ENCODE measurements at places on chromosomes 3 and 15.

- no peak for DNase-seq
Measured at GRCh38 chr3:113079218-113079961, 88.6 kb downstream of the GTPBP8 start.

DNA sequence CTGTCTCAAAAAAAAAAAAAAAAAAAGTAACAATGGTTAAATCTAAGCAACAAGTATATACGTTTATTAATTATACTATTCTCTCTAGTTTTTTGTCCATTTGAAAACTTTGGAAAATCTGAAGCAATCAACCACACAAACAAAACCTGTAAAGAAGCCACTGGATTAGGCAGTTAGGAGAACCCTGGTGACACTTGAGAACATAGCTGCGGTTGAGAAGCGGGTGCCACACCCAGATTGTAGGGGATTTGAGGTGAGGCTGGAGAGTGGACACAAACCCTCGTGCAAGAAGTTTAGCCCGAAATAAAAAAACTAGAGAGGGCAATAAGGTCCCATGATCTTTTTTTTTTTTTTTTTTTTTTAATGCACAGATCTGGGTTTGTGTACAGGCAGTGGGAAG lies 25.9 kb upstream of the ZBTB38 start:
- DNase-seq, result no peak

DNA sequence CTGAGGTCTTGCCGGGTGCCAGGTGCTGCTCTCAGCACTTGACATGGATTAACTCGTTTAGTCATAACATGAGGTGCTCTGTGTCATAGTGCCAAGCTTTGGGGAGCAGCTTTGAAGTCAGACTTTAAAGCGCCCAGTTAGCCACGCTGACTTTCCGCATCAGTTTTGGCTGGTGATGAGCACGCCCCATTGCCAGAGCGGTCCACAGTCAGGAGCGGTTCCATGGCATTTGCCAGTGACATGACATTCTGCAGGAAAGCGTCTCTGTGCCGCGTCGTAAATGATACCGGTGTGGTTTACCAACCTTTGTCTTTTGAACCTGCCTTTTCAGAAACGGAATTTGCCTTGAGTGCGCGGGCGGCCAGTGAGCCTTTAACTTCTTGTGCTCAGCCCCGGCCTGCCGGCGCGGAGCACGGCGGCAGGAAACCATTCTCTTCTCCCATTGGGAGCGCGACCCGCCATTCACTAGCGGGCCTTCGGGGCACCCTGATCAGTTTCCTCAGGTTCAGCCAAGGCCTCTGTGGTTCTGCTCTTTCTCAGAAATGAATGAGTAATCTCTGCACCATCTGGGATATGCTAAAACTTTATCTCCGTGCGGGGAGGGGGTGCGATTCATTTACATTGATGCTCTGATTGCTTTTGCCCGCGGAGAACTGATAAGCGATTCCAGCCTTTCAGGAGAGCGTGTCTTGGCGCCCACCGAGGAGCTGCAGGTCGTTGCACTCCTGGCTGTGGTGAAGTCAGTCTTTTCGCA lies 1.7 kb upstream of the SLC2A2 start:
- DNase-seq, result peak; percentile 60

DNA sequence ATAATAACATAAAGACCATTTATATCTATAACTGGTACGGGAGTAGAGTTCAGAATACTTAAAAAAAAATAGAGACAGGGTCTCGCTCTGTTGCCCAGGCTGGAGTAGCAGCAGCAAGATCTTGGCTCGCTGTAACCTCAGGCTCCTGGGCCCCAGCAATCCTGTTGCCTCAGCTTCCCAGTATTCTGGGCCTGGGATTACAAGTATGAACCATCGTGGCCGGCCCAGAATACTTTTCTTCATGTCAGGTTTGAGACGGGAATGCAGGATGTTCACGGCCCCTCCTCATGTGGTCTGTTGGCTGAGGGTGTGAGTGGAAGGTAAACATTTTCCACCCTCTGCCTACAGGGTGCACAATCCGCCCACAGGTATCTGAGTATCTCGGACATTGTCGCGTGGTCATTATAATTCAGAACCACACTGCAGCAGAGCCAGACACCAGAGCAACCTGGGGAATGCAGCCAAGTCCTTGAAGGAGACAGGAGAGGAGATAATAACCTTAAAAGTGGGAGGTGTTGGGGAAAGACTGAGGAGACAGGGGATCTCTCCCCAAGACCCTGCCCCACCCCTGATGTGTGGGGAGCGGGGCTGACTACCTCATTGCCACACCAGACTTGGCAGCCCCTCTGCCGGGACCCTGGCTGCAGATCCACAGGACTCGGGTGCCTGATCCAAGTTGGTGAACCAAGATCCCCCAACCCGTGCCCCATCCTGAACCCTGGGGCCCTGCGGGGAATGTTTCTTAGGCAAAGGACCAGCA lies 106.8 kb downstream of the ADCY5 start:
- no peak for DNase-seq

DNA sequence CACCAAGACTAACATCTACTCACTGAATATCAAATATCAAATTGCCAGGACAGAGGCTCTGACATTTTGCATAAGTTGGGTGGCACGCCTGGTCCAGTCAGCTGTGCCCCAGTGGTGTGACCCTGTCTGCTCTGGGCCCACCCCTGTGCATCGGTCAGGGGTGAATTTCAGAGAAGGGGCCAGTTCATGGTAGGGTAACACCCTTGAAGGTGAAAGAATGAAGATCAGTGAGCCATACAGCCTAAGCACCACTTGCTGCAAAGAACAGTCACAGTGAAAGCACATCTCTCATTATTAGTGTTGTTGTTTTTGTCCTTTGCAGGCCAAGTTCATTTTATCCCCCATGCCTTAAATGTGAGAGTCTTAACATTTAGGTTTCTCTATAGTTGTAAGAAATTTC lies 86.8 kb downstream of the MYRIP start:
- DNase-seq, result no peak

DNA sequence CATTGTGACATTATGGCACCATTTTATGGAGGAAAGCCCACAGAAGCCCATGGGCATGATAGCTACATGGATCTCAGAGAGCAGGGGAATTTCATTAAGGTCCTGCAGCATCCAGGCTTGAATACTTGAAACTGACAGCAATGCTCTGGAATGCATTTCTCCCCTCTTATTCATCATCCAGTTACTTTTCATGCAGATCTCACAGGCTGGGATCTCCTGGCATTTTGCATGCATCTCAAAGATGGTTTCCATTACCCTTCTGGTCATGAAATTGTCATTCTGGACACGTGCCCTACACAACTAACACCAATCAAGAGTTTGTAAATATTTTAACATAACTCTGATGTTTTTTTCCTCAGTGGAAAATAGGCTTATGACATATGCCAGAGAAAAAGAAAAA lies 32.4 kb downstream of the VGLL3 start:
- no peak for DNase-seq

GRCh38 chr3:159669766-159670165 lies 318.9 kb upstream of the IL12A start:
- no peak for DNase-seq

GRCh38 chr15:33773969-33774368 lies 194.3 kb upstream of the CHRM5 start:
- no peak for DNase-seq

DNA sequence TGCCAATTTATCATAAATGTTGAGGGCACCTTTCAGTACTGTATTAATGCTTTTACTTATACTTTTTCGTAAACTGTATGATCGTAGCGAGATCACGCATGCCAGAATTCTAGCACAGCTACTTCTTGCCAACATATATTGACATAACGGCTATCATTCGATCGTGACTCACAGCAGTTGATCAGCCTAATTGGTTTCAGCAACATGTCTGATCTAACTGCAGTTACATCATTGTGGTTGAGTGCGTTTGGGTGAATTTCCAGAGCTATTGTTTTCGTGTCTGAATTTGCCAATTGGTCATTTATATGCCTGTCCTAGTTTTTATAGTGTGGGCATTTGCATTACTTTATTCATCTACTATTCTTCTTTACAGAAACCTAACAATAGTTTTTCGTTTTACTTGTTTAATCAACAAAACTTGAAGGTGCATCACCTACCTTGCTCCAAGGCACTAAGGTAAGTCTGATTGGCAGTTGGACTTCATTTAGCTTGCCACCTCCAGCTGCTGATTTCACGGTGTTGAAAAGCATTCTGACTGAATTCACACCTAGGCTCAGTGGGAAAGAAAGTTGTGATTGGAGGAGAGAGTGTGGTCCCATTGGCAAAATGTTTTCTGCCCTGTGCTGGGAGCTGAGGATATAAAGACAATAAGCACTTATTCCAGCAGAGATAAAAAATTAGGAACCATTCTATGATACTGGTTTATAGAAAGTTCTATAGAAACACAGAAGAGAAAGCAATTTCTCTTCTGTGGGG lies 120.9 kb upstream of the RGMA start:
- DNase-seq, result no peak

- DNase-seq, result no peak
Measured at GRCh38 chr3:132354916-132355702, 37.9 kb downstream of the ACP3 start.

- no peak for DNase-seq
Measured at GRCh38 chr15:71066983-71067382, 48.3 kb upstream of the THSD4 start.

DNA sequence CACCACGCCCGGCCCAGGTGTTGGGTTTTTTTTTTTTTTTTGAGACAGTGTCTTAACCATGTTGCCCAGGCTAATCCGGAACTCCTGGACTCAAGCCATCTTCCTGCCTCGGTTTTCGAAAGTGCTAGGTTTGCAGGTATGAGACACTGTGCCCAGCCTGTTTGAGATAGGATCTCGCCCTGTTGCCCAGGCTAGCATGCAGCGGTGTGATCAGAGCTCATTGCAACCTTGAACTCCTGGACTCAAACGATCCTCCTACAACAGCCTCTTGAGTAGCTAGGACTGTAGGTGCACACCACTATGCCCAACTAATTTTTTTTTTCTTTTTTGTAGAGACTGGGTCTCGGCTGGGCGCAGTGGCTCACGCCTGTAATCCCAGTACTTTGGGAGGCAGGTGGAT lies 20.3 kb upstream of the ITPKA start:
- no peak for DNase-seq

GRCh38 chr15:90000186-90001001 lies 730 bp upstream of the ZNF710 start:
- peak; percentile 51 for DNase-seq

- no peak for DNase-seq
Measured at GRCh38 chr3:155948476-155948875, 78.0 kb downstream of the GMPS start.

DNA sequence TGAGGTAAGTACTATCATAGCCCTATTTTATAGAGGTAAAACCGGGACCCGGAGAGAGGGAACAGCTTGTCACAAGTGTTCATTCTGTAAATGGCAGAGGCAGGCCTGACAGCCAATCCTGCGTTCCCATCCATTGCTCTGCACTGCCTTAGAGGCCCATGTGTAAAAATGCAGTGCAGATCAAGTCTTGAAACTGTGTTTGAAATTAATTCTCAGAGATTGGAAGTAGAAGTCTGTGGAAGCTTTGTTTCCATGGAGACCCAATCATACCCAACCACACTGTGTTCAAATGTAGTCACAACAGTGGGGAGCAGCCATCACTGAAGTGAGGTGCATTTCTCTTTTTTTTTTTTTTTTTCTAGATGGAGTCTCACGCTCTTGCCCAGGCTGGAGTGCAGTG lies 13.1 kb upstream of the DNASE1L3 start:
- DNase-seq, result no peak

GRCh38 chr3:182682263-182683241 lies 110.8 kb upstream of the ATP11B start:
- DNase-seq, result peak; percentile 15

DNA sequence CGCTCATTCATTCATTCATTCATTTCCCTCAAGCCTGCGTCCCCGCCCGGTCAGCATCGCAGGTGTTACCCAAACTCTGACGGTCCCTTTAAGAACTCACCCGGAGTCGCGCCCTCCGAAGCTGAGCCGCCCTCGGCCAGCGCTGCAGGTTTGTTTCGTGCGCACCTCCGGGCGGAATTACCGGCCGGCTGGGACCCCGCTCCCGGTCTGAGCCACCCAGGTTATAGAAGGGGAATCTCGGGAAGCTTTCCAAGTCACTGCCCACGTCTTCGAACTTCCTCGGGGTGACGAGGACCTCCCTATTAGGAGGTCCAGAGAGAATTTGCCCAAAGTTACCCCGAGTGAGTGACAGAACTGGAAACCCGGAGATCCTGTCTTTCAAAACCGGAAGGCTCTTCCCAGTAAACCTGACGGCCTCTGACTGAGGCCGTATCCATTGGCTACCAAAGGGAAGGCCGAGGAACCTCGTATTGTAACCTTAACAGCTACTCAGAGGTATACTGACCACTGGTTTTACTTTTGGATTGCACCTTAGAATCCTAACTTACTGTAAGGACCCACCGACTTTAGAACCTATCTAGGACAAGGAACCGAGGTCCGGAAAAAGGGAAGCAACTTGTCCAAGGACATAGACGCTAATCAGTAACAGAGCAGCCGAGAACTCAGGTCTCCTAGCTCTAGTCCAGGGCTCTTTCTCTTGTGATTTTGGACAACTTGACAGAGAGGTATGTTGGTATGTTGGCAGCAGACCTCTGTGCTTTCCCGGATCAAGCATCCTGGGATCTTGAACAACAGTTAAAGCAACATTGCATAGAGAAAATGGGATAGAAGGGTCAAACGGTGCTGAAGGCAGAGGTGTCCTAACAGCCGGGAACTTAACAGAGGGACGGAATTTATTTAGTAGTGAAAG lies 788 bp upstream of the DLG1 start:
- DNase-seq, result peak; percentile 26

DNA sequence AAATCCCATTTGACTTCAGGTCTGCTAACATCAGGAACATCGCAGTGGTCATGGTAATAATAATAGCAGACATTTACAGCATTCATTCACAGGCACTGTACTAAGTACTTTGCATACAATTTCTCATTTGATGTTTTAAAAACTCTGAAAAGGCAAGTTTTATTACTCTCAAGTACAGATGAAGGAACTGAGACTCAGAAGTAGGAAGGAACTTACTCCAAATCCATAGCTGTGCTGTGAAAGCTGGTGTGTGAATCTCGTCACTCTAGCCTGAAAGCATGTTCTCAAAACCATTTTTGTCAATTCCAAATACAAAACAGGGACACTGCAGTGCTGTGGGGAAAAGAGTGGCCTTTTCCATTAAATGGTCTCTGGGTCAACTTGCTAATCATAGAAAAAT lies 179.9 kb downstream of the FAM43A start:
- no peak for DNase-seq

GRCh38 chr15:81308260-81308659 lies 15.7 kb downstream of the STARD5 start:
- no peak for DNase-seq

DNA sequence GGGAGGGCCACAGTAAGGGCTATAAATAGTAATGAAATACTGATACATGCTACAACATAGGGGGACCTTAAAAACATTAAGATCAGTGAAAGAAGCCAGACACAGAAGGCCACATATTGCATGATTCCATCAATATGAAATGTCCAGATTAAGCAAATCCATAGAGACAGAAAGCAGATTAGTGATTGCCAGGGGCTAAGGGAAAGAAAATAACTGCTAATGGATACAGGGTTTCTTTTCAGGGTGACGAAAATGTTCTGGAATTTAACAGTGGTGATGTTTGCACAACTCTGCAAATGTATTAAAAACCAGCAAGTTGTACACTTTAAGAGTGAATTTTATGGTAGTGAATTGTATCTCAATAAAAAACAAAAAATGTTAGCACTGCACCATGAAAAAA lies 37.0 kb downstream of the PIK3R4 start:
- no peak for DNase-seq
